HCT116 (cell line): ENCODE measurements at places on chromosomes 6 and 20. TPM values are rescaled to one million over a fixed set of nuclear protein-coding genes. Genes with fewer than 3 reads are reported as not detected.

- H3K4me3 ChIP-seq, result no peak overlapping the region
- H3K27me3 ChIP-seq, result no peaks in the 10 kb centered on the region; the same call in 1 of the 2 replicates
Observed at GRCh38 chr6:99132026-99132635, 184.4 kb upstream of the FBXL4 start.

DNA sequence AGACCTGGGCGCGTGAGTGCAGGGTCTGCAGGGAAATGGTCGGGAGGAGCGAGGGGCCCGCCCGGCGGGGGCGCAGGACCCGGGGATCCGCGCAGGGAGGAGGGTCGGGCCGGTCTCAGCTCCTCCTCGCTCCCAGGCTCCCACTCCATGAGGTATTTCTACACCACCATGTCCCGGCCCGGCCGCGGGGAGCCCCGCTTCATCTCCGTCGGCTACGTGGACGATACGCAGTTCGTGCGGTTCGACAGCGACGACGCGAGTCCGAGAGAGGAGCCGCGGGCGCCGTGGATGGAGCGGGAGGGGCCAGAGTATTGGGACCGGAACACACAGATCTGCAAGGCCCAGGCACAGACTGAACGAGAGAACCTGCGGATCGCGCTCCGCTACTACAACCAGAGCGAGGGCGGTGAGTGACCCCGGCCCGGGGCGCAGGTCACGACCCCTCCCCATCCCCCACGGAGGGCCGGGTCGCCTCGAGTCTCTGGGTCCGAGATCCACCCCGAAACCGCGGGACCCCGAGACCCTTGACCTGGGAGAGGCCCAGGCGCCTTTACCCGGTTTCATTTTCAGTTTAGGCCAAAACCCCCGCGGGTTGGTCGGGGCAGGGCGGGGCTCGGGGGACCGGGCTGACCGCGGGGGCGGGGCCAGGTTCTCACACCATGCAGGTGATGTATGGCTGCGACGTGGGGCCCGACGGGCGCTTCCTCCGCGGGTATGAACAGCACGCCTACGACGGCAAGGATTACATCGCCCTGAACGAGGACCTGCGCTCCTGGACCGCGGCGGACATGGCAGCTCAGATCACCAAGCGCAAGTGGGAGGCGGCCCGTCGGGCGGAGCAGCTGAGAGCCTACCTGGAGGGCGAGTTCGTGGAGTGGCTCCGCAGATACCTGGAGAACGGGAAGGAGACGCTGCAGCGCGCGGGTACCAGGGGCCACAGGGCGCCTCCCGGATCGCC, 54.2 kb upstream of the HLA-A start:
- peak overlapping the region; percentile 80 for H3K27ac ChIP-seq
- no peaks in the 10 kb centered on the region for H3K27me3 ChIP-seq
- peak; percentile 18 for DNase-seq
- no peaks in the 10 kb centered on the region for H3K36me3 ChIP-seq

DNA sequence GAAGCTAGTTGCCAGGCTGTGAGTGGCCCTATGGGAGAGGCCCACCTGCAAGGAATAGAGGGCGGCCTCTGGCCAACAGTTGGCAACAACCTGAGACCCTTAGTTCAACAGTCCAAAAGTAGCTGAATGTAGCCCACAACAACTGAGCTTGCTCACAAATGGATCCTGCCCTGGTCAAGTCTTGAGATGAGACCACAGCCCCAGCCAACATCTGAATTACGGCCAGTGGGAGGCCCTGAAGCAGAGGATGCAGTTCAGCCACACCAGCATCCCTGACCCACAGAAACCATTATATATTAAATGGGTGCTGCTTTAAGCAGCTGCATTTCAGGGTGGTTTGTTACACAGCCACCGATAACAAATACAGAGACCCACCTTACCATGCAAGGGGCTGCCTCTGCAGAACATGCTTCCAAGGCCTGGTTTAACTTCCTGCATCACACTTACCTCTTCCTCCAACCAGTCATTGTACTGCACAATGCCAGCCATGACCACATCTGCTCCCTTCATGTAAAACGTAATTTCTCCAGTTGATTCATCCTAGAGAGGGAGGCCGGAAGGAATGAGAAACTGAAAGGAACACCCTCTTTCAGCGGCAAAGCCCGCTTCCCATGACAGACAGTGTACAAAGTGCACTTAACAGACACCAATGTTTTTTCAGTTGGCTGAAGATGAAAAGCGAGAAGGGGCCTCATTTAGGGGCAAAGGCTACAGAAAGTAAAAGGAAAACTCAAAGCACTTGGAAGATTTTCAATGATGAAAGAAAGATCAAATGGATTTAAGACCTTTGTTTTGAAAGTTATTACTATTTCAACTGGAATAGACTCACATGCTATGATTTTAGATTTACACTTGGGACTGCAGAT, 86.2 kb upstream of the NFATC2 start:
- no peak for DNase-seq
- no peaks in the 10 kb centered on the region for H3K27me3 ChIP-seq
- no peaks in the 10 kb centered on the region for H3K36me3 ChIP-seq
- H3K4me3 ChIP-seq, result no peak overlapping the region
- H3K27ac ChIP-seq, result no peak overlapping the region

GRCh38 chr6:24006254-24006653, 119.8 kb upstream of the NRSN1 start:
- no peaks in the 10 kb centered on the region for H3K4me1 ChIP-seq
- H3K36me3 ChIP-seq, result no peaks in the 10 kb centered on the region
- no peak overlapping the region for H3K27ac ChIP-seq

- no peaks in the 10 kb centered on the region for H3K27me3 ChIP-seq
- no peak for DNase-seq
- no peak overlapping the region for H3K27ac ChIP-seq
- no peaks in the 10 kb centered on the region for H3K4me1 ChIP-seq
Observed at GRCh38 chr20:5667705-5668528, 82.3 kb upstream of the SHLD1 start.

GRCh38 chr6:75348882-75349261, 64.3 kb upstream of the TMEM30A start:
- no peak overlapping the region for H3K27ac ChIP-seq
- H3K27me3 ChIP-seq, result no peaks in the 10 kb centered on the region
- DNase-seq, result no peak
- no peaks in the 10 kb centered on the region for H3K36me3 ChIP-seq

GRCh38 chr20:47490795-47491194, 10.9 kb upstream of the NCOA3 start:
- H3K27me3 ChIP-seq, result no peaks in the 10 kb centered on the region
- no peaks in the 10 kb centered on the region for H3K36me3 ChIP-seq
- H3K4me3 ChIP-seq, result no peak overlapping the region
- no peak overlapping the region for H3K27ac ChIP-seq
- peaks cover 25% of the 10 kb centered on the region for H3K4me1 ChIP-seq

DNA sequence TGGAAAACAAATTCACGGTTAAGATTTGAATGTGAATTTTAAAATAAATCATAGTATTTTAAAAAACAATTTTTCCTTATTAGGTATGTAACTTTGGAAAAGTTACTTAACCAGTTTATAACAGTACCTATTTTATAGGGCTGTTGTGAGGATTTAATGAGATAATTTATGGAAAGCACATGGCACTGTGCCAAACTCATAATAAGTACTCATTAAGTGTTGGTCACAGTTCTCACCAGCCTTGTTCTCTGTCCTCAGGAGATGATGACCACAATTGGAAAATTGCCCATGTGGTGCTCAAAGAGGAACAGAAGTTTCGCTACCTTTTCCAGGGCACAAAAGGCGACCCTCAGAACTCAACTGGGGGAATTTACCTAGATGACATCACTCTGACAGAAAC, 39.6 kb downstream of the MEP1A start:
- no peak overlapping the region for H3K4me3 ChIP-seq
- no peaks in the 10 kb centered on the region for H3K27me3 ChIP-seq
- no peak for DNase-seq
- H3K4me1 ChIP-seq, result no peaks in the 10 kb centered on the region
- H3K36me3 ChIP-seq, result no peaks in the 10 kb centered on the region

WFDC2 gene
- 1.1 TPM for total RNA-seq

CDK5RAP1 gene
- 41.4 TPM for total RNA-seq

PXMP4 gene
- 9.6 TPM for total RNA-seq
